NCI-H1930 (cell line): ENCODE measurements at places on chromosomes 12 and 14.

- peak; percentile 12 for DNase-seq
These were observed 620 bp downstream of the TMTC1 start for GRCh38 chr12:29782871-29783772.

GRCh38 chr14:95507701-95508103, 8.7 kb downstream of the SYNE3 start:
- DNase-seq = no peak

GRCh38 chr14:54680651-54681050, 113.7 kb downstream of the SAMD4A start:
- DNase-seq = no peak

GRCh38 chr12:119113496-119113986, 65.2 kb upstream of the HSPB8 start:
- DNase-seq = no peak

DNA sequence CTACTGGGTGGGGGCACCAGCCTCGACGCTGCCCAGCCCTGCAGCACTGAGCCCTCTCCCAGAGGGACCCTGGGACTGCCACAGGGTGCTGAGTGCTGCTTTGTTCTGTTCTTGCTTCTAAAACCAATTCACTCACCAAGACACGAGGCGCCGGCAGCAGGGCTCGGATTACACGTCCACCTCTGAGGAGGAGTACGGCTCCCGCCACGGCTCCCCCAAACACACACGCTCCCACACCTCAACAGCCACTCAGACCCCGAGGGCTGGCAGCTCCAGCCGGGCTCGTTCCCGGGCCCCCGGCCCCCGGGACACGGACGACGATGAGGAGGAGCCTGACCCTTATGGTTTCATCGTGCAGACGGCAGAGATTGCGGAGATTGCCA, 24.3 kb downstream of the CEP170B start:
- no peak for DNase-seq

DNA sequence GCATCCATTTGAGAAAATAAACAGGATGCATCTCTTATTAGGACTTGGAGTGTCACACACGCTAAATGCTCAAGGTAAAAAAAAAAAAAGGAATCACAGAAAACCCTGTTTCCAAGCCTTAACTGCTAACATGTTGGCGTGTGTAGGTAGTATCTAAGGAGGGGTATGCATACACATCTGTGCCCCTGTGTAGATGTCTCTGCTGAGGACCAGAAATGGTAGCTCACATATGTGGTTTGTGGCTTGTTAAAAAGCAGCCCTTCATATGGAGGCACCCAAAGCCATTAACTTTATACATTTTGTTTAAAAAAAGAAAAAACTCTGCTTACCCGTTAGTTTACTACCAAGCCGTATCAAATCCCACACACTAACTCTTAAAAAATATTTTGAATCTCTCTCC, 314.1 kb downstream of the SNAPC1 start:
- DNase-seq = no peak
